ENCODE measurements at places on chromosomes 7 and 10.
A peak's percentile ranks its signal among the peaks of the same experiment; 100 is the strongest.

DNA sequence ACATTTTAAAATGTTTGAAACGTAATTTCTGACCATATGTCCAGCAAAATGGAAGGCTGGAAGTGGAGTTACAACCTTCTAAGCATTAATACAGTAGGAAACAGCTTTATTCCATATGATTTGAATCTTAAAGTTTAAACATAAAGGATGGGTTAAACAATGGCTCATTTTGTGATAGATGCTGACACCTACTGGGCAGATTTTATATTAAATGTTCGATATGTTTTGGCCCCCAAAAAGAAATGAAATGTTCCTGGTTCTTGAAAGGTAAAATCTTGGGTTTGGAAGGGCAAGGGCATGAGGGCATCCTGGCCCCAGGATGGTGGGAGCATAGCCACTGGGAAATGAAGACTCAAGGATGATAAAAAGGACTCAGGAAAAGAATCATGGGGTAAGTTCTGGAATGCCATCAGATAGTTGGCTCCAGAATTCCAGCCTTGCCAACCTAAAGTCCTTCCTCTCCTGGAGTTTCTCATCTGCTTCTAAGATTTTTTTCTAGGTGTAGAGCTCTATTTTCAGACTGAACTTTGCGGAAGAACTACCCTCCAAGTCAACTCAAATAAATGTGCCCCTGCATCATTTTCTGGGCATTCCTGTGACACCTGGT, 34.6 kb upstream of the SLC35G1 start:
- DNase-seq = peak; percentile 17

- DNase-seq = no peak
Measured at GRCh38 chr7:152911226-152911560, 151.6 kb downstream of the ACTR3B start.

GRCh38 chr10:132470410-132471124, 67.0 kb upstream of the INPP5A start:
- no peak for DNase-seq

GRCh38 chr10:59945590-59945989, 39.2 kb upstream of the CCDC6 start:
- no peak for DNase-seq

- DNase-seq = no peak
Measured at GRCh38 chr10:70699659-70700174, 27.4 kb downstream of the ADAMTS14 start.

GRCh38 chr7:7595451-7595850, 28.8 kb downstream of the MIOS start:
- peak; percentile 53 for DNase-seq

DNA sequence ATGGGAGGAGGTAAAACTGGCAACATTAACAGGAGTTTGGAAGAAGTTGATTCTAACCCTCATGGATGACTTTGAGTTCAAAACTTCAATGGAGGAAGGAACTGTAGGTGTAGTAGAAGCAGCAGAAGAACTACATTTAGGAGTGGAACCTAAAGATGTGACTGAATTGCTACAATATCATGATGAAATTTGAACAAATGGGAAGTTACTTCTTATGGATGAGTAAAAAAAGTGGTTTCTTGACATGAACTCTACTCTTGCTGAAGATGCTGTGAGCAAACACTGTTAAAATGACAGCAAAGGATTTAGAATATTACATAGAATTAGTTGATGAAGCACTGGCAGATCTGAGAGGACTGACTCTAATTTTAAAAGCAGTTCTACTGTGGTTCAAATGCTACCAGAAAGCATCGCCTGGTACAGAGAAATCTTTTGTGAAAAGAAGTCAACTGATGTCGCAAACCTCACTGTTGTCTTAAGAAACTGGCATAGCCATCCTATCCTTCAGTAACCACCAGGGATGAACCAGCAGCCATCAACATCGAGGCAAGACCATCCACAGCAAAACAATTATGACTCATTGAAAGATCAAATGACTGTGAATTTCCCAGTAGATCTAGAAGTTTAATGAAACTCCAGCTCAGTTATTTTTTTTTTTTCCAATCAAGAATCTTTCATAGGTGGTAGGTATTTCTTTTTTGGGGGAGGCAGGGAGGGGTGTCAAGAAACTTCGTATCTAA, 20.8 kb downstream of the BRAF start:
- no peak for DNase-seq

DNA sequence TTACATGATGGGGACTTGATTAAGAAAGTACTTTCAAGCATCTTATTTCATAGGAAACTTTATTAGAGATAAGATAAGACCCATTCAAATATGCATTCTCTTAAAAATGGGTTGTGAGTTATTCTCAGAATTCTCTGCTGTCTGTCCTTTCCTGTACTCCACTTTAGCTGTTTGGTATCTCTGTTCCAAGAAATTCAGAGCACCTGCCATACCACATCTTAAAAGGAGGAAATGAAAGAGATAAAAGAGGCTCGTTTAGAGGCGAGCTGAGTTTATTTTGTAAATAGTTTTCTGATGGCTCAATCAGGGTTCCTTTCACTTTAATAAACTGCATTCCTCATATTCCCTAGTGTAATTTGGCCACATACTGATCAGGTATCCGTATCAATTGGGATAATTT, 87.2 kb downstream of the MDFIC start:
- peak; percentile 9 for DNase-seq

- DNase-seq = peak; percentile 11
Measured at GRCh38 chr10:98589007-98589406, 142.3 kb upstream of the HPS1 start.

- no peak for DNase-seq
Measured at GRCh38 chr7:96952974-96953391, 52.4 kb upstream of the DLX6 start.

- DNase-seq = no peak
Measured at GRCh38 chr10:22667093-22667480, 47.3 kb downstream of the PIP4K2A start.

DNA sequence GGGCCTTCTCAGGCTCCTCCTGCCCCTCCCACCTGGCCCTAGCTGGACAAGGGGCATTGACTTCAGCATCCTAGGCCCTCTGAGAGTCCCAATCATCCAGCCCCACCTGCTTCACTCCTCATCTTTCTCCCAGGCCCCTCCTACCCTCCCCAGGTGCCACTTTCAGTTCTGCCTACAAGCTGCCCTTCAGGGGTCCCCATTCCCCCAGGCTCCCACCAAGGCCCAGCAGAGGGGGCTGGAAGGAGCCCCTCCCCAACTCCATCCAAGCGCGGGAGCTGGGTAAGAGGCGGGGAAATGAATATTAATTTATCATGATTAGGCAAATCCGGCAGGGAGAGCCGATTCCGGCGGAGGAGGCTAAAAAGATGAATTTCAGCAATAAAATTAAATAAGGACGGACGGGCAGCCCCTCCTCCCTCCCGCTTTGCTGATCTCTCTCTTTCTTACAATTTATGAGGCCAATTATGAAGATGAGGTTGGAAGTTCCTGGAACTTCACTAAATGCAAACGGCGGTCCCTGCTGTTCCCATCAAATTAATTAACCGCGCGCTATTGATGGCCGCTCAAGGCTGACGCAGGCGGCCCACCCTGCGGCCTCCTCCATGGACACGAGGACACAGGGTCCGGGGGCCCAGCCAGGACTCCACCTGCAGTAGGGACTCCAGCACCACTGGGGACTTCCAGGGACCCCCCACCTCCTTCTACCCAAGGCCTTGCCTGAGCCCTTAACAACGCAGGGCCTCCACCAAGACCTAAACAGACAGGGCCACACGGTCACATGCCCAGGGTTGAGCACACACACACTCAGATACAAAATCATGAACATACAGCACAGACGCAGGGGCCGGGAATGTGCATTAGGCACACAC, 13.9 kb downstream of the POLL start:
- DNase-seq = no peak

GRCh38 chr10:71726580-71727104, 7.1 kb upstream of the C10orf105 start:
- DNase-seq = no peak

- peak; percentile 58 for DNase-seq
Measured at GRCh38 chr7:24911213-24911603, 68.8 kb downstream of the OSBPL3 start.

GRCh38 chr10:107994621-107995270, 830.2 kb upstream of the SORCS1 start:
- no peak for DNase-seq

- DNase-seq = no peak
Measured at GRCh38 chr7:149561072-149561471, 63.5 kb upstream of the ZNF746 start.

- DNase-seq = no peak
Measured at GRCh38 chr7:510782-511281, 8.8 kb downstream of the PDGFA start.

- no peak for DNase-seq
Measured at GRCh38 chr10:117946525-117947070, 100.1 kb downstream of the RAB11FIP2 start.

DNA sequence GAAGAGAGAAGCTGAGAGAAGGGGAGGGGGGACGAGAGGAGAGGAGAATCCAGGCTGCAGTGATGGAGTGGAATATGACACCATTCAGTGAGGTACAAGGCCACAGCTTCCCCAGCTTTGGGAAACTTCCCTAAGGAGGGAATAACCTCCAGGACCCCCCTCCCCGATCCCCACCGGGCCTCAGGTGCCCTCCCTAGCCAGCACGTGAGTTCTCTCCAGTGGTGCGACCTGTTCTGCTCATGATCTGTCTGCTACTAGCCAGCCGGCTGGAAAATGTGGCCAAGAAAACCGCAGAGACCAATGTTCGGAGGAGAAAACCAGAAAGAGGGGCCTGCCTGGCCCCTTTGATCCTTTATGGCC, 39.9 kb upstream of the AGK start:
- DNase-seq = no peak

GRCh38 chr7:142331941-142332340, 74.1 kb upstream of the PRSS58 start:
- no peak for DNase-seq

All from cardiac fibroblast (primary cell).